ENCODE measurements at places on chromosomes 7 and 10.
A peak's percentile ranks its signal among the peaks of the same experiment; 100 is the strongest.

DNA sequence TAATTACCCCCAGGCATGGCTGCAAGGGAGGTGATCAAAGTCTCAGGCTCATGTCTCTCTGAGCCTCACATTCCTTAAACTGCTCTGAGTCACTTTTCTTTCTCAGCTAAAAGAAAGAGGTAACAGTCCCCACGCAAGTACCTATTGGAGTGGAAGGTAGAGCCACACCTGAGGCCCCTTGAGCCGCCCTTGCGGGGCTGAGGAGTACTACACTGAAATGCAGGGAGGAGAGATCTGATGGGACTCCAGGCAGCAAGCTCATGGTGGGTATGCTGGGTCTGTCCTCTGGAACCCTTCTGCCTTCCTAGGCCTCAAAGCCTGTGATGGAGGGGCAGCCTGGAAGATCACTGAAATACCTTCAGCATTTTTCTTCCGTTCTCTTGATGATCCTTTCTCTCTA lies 960.0 kb downstream of the DNAJB9 start:
- no peak for DNase-seq

DNA sequence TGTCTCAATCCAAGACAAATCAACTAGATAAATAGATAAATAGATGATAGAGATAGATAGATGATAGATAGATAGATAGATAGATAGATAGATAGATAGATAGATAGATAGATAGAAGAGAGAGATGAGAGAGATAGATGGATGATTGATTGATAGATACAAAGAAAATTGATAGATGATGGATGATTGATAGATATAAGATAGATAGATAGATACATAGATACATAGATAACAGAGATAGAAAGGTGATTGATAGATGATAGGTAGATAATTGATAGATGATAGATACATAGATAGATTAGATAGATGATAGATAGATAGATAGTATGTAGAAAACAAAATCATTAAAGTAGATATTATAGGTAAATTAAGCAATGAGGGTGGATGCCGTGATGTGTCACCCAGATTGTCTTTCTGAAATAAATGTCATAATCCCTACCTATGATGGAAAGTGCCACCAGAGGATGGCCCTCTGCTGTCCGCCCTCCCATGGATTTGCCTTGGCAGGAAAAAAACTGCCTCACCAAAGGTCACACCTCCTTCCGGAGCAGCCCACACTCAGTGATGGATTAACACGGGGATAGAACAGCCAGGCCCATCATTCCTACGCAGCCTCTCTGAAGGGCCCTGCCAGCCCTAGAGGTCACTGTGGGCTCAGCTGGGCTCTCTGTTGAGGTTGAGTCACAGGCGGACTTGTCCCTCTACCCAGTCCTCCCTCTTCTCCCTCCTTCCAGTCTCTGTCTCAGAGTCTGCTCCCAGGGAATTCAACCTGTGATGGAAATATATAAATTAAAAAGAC lies 50.8 kb downstream of the KCNH2 start:
- DNase-seq: no peak

DNA sequence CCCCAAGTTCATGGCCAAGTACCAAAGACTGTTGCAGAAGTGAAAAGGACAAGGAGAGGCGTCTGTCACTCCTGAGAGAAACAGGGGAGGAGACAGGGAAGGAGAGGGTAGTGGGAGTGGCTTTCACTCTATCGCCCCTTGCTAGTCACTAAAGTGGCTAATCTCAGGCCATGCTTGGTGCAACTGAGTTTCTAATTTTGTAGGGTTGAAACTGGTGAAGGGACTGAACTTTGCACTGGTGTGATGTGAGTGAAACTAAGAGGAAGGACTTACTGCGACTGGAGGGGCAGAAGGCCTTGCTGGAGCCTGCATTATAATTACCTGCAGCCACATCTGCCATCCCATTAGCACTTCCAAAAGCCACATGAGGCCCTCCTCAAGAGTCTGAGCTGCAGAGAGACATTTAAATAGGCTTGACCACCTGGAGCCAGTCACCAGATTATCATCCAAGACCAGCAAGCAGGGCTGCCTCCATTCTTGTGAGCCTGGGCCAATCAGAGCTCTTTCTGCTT lies 107.2 kb upstream of the EEPD1 start:
- DNase-seq: no peak

GRCh38 chr10:126041804-126042231 lies 145.5 kb downstream of the FANK1 start:
- DNase-seq: peak; percentile 70

GRCh38 chr7:158946329-158946728 lies 90.0 kb downstream of the DYNC2I1 start:
- DNase-seq: no peak

- DNase-seq: no peak
Observed at GRCh38 chr7:90092506-90092905, 61.8 kb upstream of the STEAP1 start.

DNA sequence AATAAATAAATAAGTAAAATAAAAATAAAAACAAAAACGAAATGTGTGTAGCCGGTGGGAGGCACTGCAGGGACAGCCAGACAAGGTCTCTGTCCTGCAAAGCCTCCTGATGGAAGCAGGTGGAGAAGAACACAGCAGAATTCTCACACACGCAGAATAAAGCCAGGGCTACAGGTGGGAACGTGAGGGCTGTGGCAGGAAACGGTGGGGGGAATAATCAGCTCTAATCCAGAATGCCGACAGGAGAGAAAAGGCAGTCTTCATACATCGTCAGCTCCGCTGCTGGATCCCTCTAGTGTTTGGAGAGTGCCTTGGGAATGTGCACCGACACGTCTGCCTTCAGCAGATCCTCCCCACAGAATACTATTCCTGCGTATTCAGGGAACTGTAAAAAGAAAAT lies 6.8 kb upstream of the SNX8 start:
- DNase-seq: no peak

- no peak for DNase-seq
Observed at GRCh38 chr7:148021507-148022045, 569.0 kb upstream of the C7orf33 start.

DNA sequence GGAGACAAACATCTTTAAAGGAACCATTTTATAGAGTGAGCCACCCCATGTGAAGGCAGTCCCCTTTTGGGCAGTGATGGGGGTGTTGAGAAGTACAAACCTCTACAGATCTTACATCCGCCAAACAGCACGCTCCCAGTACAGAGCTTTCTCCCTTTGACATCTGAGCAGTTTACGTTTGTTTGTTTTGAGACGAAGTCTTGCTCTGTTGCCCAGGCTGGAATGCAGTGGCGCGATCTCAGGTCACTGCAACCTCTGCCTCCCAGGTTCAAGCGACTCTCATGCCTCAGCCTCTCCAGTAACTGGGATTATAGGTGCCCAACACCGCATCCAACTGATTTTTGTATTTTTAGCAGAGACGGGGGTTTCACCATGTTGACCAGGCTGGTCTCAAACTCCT lies 128.9 kb downstream of the CCDC3 start:
- no peak for DNase-seq

GRCh38 chr7:114937446-114937845 lies 15.6 kb downstream of the MDFIC start:
- no peak for DNase-seq

DNA sequence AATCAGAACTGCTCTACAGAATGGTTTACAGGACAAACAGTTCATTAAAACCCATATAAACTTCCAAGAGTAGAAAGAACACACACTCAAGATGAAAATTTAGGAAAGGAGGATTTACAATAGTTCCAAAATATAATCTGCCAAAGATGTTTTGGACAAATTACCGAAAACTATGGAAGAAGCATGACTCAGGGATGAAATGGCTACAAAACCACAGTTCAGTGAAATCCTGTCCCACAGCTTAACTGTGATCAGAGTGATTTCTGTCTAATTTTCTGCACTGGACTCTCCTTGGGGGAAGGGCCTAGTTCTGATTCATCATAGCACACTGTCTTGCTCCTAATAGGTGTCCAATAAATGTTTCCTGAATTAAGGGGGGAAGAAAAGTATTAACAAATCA lies 82.2 kb downstream of the HIPK2 start:
- DNase-seq: no peak

GRCh38 chr10:7233259-7233991 lies 177.4 kb downstream of the SFMBT2 start:
- DNase-seq: no peak

- no peak for DNase-seq
Observed at GRCh38 chr10:76558996-76559891, 1078.4 kb downstream of the KCNMA1 start.

All from GM12892 (cell line).